Uterus (tissue), 4 donors: ENCODE measurements at places on chromosomes 7 and 10. TPM values are rescaled to one million over a fixed set of nuclear protein-coding genes. Genes with fewer than 3 reads are reported as not detected.

Gene PRSS37
- total RNA-seq, result not detected

Gene NUDT13
- total RNA-seq, result 1.8 TPM

Gene CCAR1
- 75.6 TPM for total RNA-seq

Gene CPXM2
- total RNA-seq, result 19.2 TPM

Gene BHLHA15
- not detected for total RNA-seq

Gene ITPRID1
- total RNA-seq, result not detected

- no peak for DNase-seq
Measured at GRCh38 chr7:80373429-80374032, 138.3 kb downstream of the GNAT3 start.

DNA sequence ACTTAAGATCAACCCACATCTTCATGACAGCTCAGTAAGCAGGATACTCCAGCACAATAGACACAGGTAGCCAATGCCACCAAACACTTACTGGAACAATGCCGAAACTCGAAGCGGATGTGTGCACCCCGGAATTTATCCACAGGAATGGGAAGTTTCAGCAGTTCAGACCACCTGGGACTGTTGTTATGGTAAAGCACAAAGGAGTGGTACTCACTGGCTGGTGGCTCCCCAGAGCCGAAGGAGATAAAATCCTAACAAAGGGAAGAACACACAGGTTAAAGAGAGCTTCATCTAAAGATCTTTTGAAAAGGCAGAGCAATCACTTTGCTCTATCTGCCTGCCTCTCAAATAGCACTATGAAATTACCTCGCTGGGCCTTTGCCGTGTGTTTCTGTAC lies 305.9 kb downstream of the DOCK4 start:
- no peak for DNase-seq

- no peak for DNase-seq
Measured at GRCh38 chr7:10908600-10908999, 65.1 kb upstream of the PHF14 start.

DNA sequence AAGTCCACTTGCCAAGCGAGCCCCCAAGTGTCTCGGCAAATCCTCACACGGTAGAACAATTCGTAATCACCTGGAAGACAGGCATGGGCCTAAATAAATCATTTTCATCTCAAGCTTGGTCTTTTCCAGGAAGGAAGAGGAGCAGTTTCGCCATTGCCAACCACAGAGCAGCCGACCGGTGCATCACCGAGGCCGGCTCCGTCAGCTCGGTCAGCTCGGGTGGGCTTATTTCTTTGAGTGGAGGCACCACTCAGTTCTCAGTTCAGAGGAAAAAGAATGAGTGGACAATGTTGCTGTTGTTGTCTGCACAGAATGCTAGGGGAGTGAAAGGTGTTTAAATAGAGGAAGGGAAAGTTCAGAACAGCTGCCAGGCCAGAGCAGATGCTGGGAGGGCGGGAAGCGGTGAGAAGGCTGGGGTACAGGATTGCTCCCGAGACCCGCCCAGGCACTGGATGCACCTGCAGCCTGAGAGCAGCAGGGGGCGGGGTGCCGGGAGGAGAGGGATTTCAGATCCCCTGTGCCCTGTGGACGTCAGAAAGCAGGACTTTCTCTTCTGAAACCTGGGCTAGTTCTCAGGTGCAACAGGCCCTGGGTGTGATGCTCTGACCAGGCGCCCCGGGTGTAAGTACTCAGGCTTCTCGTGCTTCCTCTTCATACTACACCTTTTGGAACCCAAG lies 17.7 kb upstream of the IGFBP3 start:
- DNase-seq, result no peak

DNA sequence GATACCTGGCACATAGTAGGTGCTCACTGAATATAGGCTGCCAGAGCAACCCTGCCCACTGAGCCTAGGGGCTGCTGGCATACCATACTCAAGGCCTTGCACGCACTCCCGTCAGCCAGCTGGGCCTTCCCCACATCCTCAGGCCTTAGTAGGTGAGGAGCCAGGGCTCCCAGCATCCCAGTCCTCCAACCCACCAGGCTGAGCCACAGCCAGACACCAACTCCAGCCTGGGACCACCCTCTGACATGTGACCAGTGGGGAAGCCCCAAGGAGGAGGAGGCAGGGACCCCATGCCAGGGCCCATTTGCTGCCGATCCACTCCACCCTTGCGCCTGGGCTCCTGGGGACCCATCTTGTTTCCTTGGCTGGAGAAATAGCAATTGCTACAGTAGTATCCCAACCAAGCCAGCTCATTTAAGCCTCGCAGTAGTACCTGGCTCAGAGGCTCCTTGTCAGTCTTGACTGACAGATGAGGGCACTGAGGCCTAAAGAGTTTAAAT lies 11.4 kb downstream of the SLIT1 start:
- no peak for DNase-seq

- DNase-seq, result no peak
Measured at GRCh38 chr10:1345368-1345767, 289.2 kb downstream of the WDR37 start.

DNA sequence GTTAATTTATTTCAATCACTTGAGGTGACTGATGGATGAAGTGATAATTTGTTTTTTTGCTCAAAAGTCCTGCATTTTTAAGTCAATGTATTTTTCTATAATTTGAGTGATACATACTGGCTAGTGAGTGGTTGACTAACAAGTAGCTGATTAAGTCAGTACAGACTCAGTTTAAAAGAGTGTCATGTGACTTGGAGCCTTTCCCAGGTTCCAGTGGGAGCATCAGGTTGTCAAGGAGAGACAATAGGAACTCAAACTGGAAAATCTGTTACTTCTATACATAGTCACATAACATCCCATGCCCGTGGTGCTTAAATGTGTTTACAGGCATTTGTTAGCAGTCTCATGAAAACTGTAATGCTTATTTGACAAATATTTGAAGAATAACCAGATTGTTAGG lies 154.7 kb downstream of the ANK3 start:
- DNase-seq, result no peak

- DNase-seq, result no peak
Measured at GRCh38 chr7:39259391-39260003, 281.8 kb downstream of the POU6F2 start.

DNA sequence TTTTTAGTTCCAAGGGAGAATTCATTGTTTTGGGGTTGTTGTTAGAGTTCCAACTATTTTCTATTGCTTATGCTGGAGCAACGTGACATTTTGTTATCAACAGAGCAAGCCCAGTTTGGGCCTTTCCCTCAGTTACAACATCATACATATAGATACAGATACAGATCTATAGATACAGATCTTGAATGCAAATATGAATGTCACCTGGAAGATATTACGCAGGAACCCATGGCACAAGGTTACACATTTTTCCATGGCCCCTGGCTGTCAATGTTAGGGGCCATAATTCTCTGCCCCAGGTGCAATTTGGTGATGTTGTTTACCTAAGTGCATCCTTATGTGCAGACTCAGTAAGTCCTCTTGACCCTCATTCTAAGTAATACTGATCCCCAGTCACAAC lies 3.6 kb upstream of the PODXL start:
- DNase-seq, result no peak

GRCh38 chr7:96328016-96328415 lies 6.1 kb upstream of the SLC25A13 start:
- DNase-seq, result no peak
